ENCODE measurements at places on chromosomes 3 and 15.

DNA sequence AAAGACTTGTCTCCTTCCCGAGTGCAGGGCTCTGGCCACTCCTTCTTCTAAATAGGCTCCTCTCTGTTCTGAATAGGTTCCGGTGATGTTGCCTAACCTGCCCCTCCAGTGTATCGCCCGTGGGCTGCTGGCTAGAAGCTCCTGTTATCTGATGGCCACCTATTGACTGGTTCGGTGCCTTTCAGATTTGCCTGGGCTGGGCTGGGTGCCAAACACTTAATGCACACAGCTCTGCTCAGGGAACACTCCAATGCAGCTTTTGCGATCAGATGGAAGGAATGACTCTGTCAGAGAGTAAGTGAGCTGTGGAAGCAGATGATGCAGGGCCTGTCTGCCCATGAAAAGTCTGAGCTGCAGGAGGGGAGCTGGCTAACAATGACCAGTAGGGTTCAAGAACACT, 112.9 kb downstream of the CORO2B start:
- no peak for DNase-seq

DNA sequence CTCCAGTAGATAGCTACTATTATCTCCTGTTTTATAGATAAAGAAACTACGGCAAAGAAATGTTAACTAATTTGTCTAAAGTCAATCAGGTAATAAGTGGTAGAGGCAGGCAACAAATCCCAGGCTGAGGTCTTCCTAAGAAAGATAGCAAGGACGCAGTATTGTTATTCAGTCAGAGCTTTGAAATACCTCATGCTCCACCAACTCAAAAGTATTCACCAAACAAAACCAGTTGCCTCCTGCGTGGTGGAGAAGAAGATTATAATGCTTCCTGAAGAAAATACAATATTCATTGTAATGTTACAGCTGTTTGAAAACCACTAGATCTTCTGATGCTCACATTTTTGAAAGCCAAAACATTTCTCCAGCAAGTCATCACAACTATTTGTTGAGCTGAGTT, 138.2 kb upstream of the CNTN4 start:
- no peak for DNase-seq

DNA sequence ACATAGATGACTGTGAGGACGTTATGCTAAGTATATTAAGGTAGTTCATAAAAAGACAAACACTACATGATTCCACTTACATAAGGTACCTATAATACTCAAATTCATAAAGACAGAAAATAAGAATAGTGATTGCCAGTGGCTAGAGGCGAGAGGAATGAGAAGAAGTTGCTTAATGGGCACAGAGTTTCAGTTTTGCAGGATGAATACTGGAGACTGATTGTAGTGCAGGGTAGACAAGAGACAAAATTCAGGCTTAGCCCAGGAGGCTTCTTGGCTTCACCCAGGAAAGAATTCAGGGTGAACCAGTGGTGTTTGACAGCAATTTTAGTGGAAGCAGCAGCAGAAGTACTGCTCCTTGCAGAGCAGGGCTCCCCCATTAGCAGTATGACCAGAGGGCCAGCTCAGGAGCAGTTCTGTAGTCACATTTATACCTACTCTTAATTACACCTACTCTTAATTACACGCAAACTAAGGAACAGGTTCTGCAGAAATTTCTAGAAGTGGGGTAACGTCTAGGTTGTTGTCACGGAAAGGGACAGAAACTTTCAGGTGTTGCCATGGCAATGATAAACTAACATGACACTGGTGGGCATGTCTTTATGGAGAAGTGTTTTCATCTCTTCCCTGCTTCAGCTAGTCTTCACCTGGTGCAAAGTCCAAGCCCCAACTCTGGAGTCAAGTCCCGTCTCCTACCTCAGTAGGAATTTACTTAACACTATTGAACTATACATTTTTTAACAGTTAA, 55.2 kb downstream of the TBL1XR1 start:
- no peak for DNase-seq

DNA sequence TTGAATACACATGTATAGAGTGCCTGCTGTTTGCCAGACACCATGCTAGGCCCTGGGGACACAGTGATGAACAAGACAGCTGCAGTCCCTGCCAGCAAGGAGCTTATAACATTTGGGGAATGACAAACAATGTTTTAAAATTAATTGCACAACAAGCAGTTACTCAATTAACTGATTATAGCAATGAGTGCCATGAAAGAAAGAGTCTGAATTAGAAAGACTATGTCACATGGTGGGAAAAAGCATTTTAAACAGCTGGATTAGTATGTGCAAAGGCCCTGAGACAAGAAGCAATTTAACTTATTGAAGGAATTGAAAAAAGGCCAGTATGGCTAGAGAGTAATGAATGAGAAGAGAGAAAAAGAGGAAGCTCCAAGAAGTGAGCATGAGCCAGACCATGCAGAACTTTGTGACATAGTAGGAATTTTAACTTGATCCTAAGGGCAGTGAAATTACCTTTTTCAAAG, 64.5 kb upstream of the PLXNA1 start:
- no peak for DNase-seq

DNA sequence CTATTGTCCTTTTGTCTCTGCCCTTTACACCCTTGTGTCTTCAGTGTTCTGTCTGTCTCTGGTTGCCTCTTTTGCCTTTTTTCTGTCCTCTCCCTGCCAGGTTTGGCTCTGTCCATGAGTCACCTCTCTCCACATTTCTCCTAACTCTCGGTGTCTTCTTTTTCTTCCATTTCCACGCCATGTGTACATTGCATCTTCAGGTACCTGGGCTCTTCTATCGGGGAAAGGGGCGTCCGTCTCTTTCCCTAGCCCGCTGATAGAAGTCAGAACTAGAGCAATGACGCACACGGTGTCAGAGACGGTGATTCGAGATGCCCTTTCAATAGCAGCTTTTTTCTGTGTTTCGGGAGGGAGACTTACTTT, 641 bp downstream of the OPA1 start:
- DNase-seq = peak; percentile 26

DNA sequence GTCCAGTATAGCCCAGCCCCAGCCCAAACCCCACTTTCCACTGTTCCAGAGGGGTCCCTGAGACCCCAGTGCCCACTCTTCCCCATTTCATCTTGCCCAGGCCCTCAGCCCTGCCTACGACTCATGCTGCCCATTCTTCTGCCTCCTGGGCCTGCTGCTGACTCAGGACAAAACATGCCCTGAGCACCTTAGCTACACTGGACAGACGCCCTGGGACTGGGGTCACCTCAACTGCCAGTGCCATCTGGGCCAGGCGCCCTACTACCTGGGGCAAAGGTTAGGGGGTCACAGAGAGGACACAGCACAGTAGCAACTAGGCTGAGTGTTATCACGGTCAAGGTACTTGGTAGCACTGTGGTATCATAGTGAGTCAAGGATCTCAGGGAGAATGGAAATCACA, 2.6 kb upstream of the LAMB2 start:
- DNase-seq = no peak

DNA sequence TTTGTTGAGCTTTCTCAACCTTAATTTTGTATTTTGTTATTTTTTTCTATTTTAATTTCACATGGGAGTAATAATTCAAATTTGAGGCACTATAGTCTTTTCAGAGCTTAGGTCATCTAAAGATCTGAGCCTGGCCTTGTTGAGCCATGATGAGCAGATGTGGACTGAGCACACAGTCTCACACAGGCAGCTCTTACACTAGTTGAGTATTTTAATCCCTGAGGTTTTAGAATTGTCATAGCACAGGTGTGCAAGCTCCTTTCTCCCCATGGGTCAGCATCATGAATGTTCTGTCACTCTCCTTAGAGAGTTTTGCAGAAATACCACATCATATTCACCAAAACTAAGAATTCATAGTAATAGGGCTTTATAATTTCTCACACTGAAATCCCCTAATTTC, 4.9 kb downstream of the ZBTB38 start:
- DNase-seq = no peak

- no peak for DNase-seq
Measured at GRCh38 chr3:64291345-64291744, 66.1 kb upstream of the PRICKLE2 start.

GRCh38 chr3:43816372-43816771, 125.6 kb downstream of the ABHD5 start:
- DNase-seq = no peak

DNA sequence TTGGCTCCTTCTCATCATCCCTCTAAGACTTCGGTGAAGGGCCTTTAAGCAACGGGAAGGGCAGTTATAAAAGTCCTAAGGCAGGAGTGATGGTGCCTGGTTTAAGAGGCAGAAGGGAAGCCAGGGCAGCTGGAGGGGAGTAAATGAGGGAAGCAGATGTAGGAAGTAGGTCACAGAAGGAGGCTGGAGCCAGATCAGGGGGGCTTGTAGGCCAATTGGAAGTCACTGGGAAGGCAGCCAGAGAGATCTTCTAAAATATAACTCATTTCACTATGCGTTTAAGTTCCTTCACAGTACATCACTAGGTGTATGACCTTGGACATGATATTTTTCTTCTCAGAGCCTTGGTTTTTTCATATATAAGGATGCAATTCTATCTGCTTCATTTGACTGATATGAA, 94.7 kb downstream of the MYH15 start:
- DNase-seq = no peak

- DNase-seq = no peak
Measured at GRCh38 chr15:51505251-51505650, 117.3 kb downstream of the DMXL2 start.

DNA sequence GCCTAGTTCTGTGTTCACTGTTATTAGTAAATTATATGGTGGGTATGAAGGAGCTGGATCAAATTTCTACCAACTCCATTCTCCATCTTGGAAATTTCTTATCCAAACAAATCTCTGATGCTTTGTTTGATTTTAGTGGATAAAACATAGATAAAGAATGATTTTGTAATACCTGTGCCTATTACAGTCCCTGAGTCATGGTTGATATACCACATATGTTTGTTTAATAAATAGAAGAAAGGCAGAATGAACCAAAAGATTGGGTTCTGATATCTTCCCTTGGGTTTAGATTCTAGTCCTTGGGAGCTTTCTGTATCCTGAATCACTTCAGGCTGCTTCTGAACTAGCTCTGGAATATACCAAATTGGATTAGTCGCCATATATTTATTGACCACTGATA, 203.6 kb downstream of the PDCD6IP start:
- DNase-seq = no peak

DNA sequence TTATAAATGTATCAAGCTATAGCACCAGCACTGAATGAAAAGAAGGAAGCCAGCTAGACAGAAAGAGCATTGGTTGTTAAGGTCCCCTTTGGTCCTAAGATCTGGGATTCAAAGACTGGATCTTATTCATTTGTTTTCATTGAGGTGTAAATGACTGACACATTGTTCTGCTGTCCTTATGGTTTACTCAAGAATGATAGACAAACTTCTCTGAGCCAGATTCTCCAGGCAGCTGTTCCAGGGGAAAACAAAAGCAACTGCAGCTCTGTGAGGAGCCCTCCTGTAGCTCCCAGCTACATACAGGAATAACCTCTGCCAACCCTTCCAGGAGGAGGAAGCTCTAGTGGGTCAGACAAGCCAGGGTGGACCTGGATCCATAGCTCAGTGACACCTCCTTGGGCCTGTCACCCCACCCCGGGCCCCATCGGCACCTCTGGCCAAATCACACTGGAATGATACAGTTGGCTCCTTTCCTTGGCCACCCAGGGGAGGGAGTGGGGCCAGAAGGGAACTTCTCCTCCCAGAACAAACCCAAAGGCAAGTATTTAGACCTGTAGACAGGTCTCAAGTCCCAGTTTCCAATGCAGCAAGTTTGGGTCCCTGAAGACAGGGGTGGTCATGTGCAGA, 57.8 kb downstream of the ZNF621 start:
- no peak for DNase-seq

- DNase-seq = peak; percentile 64
Measured at GRCh38 chr15:28975766-28976179, 90.0 kb downstream of the APBA2 start.

- no peak for DNase-seq
Measured at GRCh38 chr15:62779036-62779770, 263.3 kb upstream of the TPM1 start.

GRCh38 chr3:51538115-51538458, 432 bp upstream of the RAD54L2 start:
- no peak for DNase-seq

- DNase-seq = no peak
Measured at GRCh38 chr3:120646771-120647432, 35.1 kb downstream of the HGD start.

DNA sequence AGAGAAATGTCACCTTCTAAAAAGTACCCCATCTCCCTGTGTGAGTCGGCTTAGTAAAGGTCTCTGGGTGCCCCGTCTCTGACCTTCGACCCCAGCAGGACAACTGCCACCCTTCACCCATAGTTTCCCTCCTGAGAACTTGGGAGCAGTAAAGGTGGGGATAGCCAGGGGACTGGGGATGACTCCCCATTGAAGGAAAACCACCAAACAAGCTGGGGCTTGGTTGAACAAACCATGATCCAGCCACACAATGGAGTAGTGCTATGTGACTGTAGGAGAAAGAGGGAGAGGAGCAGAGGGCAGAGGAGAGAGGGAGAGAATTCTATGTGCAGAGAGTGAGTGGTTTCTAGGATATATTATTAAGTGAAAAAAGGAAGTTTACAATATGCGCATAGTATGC, 33.7 kb downstream of the IDH3A start:
- DNase-seq = no peak

DNA sequence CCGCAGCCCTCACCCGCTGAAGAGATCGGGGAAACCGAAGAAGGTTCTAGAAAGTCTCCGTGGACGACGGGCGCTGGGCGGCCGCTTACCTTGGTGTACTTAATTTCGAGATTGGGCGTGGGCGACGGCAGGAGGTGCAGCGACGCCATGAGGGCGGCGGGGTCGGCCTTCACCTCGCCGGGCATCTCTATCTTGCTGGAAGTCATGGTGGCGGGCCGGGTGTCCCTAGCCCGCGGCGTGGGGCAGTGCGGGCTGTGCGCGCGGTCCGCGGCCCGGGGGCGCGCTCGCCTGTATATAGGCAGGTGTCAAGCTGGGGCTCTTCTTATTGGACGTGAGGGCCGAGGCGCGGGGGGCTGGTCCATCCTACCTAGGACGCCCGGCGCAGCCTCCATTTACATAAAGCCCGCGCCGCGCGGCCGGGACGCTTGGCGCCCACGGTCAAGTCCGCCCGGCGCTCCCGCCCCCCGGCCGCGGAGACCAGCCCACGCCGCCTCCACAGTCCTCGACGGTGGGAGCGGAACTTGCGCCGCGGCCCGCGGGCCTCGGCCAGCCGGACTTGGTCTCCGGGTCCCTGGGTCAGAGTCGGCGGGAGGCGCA, at the start of gene ALDH1A2:
ALDH1A2 (minus strand) TSS at position 267 of the 597 bp plus-strand sequence; CDS start at position 206, 61 bp downstream.
- DNase-seq = no peak

DNA sequence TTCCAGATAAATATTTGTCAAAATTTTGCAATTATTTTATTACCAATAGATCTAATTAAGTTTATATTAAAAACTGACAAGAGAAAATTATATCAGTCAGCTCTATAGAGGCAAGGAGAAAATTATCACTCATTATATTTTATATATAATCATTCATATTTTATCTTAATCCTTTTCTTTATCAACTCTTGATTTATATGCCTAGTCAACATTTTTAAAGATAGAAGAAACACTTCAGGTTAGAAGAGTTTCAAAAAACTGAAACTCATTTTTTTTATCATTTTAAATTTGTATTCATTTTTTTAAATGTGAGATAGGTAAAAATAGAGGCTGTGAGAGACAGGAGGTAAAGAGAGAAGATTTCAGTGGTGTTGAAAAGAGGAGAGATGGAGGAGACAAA, 217.3 kb upstream of the P2RY1 start:
- DNase-seq = no peak

- DNase-seq = no peak
Measured at GRCh38 chr3:159964166-159964973, 24.3 kb upstream of the IL12A start.
